Astrocyte of the hippocampus (primary cell): ENCODE measurements at places on chromosomes 7 and 10.

DNA sequence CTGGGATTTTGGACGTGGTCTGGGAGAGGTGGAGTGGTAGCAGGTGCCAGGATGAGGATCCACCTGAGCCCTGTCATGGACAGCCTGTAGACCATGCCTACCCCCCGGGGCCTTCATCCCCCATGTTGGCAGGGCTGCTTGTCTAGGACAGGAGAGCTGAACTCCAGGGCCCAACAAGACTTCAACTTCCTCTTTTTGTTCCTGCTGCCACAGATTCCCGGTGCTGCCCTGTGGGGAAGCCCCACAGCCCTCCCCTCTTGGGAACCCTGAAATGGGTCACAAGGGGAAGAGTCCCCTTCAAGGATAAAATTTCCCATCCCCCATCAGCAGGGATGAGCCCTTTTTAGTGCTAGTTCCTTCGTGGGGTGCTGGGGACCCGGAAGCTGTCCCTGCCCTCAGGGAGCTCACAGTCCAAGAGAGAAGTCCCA lies 1.3 kb upstream of the CUEDC2 start:
- DNase-seq, result no peak

GRCh38 chr10:95716466-95716865 lies 22.7 kb upstream of the TCTN3 start:
- DNase-seq, result no peak

DNA sequence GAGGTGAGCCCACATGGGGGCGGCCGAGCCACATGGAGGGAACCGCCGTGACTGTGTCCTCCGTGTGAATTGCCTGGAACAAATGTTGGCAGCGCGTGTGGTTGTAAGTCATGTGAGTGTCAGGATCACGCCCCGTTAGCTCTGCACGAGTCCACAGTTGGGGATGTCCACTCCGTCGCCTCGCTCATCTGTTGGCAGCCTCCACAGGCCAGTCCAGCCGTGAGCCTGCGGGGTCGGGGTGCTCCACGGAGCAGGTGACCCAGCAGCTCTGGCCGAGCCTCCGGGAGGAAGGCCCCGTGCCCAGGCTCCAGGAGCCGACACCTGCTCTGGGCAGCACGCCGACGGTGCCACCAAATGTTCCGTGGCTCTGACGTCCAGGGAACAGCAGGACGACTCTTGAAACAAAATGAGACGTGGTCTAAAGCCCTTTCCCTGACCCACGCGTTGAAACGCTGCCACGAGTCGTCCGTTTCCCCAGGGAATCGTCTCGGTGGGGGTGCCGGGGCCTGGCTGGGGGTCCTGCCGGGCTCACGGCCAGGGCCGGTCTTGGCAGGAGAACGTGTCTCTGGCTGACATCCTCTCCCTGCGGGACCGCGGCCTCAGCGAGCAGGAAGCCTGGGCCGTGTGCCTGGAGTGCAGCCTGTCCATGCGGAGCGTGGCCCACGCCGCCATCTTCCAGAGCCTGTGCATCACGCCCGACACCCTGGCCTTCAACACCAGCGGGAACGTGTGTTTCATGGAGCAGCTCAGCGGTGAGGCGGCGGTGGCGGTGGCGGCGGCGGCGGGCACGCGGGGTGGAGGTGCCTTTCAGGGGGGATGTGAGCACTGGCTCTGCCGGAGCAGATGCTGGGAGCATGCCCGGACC lies 7.0 kb downstream of the KNDC1 start:
- DNase-seq, result no peak

- peak; percentile 83 for DNase-seq
Measured at GRCh38 chr10:58952747-58953466, 223.5 kb upstream of the PHYHIPL start.

DNA sequence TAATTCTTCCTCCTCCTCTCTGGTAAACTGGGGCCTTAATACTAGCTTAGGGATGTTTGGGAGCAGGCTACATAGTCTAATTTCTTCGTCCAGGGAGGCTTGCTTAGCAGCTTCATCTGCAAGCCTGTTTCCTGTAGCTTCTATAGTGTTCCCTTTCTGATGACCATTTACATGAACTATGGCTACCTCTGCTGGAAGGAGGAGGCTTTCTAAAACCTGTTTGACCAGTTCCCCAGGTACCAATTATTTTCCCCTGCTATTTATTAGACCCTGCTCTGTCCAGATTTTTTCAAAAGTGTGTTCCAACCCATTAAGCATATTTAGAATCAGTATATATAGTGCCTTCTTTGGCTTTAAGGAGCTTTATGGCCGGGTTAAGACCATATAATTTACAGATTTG lies 38.8 kb upstream of the DNAH11 start:
- DNase-seq, result no peak

DNA sequence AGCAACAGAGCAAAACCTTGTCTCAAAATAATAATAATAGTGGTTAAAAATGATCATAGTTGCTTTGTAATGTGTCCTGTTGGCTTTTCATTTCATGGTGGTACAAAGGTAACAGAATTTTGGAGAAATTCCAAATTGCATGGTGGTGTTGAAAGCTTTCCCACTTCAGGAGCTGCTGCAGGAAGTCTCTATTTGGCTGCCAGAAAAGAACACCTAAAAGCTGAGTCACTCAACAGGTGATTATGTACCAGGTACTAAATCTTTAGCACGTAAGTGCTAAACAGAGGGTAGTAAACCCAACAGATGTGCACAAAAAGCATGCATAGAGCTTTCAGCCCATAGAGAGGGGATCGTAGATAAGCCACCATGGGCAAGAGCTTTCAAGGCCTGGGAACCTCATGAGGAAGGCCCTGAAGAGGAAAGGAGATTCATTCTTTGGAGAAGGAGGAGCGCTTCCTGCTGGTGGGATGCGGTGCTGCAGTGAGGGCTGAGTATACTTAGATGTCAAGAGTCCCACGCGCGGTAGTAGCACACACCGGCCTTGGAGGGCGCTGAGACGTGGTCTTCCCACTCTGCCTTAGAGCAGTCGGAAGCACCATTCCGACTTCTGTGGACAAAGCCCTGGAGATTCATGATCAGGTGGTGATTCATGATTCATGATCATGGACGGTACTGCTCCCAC lies 118.7 kb downstream of the RALA start:
- no peak for DNase-seq

GRCh38 chr10:20853276-20853675 lies 43.8 kb downstream of the NEBL start:
- DNase-seq, result no peak

DNA sequence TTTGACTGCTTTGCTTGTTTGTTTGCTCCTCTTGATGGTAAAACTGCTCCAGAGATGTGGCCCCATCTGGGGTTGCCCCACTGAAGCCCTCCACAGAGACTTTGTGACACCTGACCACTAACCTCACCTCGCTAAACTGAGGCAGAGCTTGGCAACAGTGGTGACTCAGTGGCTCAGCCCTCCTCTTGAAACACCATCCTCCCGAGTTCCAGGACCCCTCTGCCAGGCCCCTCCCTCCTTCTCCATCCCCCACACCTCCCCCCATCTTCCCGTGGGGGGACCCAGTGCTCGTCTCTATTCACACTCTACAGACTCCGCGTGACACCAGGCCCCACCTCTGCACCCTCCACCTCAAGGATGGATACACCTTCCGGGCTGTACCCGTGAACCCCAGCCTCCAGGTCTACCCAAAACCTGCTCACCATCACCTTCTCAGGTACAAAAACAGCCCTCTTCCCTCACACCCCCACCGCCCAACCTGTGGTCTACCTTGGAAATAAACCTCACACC lies 19.0 kb upstream of the RET start:
- DNase-seq, result no peak

- DNase-seq, result no peak
Measured at GRCh38 chr7:42693722-42694121, 218.1 kb downstream of the C7orf25 start.

DNA sequence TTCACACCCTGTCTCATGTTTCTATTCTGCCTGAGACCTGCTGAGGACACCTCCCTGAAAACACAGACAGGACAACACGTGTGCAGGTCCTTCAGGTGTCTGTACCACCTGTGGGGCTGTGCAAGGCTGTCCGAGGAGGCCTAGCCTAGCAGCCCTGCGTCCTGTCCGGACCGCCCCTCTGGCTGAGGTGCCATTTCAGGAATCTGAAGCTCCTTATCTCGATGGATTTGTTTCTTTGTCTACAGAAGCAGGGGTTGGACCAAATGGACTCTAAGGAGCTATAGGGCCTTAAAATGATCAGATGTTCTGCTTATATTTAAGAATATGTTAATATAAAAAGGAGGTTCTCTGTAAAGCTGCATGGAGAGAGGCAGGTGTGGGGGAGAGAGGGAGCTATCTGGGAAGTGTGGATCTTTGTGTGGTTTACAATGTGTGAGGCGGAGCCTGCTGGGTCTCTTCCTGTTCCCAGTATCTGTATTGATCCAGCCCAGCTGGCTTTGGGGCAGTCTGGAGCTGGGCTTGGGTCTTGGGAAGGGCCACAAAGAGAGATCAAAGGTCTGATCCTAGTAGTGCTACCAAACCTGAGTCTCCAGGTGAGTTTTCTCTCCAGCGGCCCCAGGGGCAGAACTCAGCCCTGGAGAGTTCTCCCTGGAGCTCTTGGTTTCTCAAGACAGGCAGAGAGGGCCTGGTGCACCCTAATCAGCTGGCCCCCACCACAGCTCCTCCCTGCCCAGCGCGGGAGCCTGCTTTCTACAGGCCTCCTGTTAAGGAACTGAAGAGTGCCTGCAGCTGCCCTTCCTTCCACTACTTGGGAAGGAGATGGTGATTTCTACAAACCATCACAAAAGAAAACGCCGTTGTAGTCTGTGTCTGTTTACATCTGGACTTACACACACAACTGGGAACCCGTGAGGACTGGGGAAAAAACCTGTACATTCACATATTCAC lies 3.4 kb upstream of the MNX1 start:
- DNase-seq, result no peak
